Central memory CD4-positive, alpha-beta T cell (primary cell): ENCODE measurements at places on chromosomes 3 and 15.
A peak's percentile ranks its signal among the peaks of the same experiment; 100 is the strongest.

DNA sequence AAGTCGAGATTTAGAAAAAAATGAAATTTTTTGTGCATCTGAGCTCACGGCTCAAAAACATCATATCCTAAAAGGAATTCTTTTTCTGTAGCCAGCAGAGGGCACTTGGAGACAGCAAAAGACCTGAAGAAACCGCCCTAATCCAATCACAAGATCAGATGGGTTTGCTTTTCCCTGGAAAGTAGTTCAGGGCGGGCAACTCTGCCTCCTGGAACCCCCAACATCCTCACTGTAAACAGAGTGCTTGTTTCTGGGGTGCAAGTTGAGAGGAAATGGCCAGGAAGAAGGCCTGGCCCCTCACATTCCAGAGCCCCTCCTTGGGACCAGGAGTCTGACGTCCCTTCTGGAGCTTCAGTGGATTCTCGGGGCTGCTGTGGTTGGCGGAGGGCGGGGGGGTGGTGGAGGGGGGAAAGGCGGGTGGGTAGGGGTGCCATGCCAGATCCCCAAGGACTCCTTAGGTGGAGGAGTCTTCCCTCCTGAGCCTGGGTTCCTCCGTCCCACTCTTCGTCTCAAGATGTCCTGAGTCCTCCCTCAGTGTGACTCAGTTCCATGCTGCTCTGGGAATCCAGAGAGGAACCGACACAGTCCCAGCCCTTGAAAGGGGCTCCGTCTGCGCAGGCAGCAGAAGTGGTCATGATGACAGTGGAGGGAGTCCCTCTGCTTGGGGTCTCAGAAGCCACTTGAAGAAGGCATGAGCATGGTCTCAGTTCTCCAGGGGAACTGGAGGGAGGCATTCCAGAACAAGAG lies 35.9 kb downstream of the CCK start:
- DNase-seq = no peak

GRCh38 chr3:126954141-126954842 lies 28.6 kb upstream of the PLXNA1 start:
- DNase-seq = no peak

GRCh38 chr3:78642226-78643035 lies 1125.4 kb downstream of the ROBO1 start:
- no peak for DNase-seq

DNA sequence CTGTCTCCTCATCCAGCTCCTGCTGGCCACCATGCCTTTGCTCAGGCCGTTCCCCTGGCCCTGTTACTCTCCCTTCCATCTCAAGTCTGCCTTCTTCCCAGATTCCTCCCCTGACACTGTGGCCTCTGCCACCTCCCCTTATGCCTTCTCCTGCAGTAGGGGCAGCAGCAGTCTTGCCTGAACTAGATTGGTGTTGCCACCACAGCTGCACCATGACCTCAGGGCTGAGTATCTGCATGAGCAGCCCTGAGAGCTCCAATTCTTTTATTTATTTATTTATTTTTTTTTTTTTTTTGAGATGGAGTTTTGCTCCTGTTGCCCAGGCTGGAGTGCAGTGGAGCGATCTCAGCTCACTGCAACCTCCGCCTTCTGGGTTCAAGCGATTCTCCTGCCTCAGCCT lies 13.8 kb upstream of the CAMP start:
- no peak for DNase-seq

DNA sequence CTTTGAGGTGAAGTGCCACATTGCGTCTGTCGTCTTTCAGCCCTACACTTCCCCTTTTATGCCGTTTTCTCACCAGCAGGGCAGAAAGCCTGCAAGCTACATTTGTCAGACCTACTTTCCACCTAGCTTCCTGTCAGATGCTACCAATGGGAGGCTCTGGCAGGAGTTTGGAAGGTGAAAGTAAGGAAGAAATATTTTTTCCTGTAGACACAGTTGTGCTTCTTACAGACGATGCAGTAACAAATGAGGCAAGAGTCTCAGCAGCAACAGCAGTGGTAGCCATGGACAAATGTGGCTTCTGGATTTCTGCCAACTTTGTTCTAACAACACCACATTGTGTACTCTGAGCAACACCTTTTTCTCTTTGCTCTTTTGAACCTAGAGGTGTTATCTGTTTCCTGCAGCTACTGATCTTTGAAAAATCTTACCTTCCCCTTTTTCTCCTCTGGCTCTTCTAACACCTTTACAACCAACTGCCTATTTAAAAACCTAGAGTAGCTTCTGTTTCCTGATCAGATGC lies 70.6 kb upstream of the STT3B start:
- peak; percentile 84 for DNase-seq

DNA sequence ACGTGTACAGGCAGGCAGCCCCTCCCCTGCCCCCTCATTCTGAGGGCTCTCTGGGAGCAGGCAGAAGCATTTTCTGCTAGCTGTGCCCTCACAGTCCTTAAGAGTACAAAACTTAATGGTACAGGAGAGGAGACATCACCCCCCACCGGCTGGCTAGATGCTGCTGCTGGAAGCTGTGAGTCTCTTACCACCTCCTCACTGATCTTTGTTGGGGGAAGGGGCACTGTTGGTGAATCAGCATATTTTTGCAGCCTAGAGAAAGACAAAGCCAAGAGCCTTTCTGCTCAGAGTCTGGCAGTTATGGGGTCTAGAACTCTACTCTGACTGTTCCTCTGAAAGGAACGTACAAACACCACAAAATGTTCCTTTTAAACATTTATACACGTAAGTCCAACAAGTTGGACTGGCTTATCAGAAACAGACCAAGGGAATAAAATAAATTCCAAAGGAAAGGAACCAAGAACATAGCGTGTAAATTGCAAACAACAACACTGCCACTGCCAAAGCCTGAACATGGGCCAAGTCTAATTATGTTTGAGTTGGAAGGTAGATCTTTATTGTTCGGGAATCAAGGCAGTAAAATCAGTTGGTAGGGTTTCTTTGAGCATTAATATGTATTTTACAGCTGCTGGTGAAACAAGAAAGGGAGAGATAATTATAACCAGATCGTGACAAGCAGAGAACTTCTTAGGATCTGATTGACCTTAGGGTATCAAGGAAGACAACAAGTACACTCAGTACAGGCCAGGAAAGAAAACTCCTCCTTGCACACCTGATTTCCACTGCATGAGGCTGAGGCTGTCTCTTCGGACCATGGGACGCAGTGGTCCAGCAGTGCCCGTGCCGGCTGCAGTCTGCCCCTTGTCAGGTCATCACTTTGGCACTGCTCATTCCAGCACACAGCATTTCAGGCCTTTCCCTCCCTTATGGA lies 27.4 kb downstream of the CLK3 start:
- DNase-seq = no peak

GRCh38 chr15:40379853-40380252 lies 2.7 kb upstream of the KNSTRN start:
- no peak for DNase-seq

- no peak for DNase-seq
Observed at GRCh38 chr3:76352511-76353284, 567.3 kb upstream of the ZNF717 start.

DNA sequence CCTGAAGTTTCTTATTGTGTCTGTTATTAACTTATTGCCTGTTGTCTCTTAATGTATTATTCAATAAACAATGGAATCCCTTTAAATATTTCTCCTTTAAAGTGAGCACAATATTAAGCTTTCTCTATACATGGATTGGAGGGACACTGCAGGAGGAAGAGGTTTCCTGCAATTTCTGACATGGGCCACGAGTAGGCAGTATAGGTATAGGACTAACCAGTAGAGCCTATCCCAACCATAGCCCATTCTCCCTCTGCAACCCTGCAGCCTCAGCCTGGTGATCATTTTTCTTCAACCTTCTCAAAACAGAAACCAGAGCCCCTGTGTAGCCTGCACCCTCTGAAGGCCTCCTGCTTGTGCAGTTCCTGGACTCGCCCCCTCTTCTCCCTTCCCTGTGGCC lies 124.8 kb downstream of the NEK10 start:
- DNase-seq = no peak

DNA sequence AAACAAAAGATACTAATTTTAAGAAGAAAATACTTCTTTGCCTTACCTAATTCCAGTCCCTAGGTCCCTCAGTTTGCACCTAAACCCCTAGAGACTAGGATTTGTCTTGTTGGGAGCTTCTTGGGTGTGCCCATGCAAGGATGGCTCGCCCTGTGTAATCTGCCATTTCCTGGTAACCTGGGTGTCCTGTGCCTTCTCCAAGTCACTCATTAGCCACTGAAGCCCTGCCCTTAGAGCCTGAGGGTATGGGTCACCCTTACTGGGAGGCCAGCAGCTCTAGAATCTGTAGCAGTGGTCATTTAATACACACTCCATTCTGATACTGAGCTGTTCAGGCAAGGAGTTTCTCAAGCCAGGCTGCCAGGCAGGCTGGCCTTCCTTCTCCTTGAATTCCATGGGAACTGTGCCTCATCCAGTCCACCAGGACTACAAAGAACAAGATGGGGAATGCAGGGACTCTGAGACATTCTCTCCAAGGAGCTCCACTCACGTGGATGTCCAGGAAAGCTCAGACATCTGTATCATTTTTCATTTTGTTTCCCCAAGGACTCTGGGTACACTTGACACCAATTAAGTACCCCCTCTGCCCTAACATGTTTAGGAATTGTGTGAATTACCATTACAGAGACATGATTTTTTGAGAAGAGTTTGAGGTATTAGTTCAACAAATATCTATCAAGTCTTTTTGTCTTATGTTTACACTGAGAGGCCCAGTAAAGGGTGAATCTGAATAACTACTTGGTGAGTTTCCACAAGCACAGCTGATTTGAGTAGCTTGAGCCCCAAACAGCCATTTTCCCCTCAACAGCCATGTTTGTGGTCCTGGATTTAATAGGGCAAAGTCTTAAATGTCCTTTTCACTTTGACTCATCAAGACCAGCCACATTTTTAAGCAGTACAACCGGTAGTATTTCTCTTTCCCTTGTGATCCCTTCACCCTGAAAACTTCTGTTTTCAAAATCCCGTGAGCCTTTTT lies 52.6 kb downstream of the ARNT2 start:
- no peak for DNase-seq

DNA sequence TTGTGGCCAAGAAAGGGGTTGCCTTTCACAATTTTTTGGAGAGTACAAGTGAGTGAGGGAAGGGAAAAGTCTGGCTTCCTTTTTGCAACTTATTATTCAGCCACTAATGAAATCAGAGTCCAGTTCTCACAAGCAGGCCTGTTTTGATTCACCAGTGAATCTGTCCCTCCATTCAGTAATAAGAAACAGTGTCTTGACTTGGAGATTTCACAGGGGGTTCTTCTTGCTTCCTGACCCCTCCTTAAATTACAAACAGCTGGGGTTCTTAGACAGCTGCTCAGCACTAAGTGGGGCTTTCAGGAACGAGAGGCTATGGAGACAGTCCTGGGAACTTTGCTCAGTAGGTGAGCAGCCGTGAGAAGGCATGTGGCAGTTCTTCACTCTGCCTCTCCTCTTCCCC lies 24.5 kb downstream of the SEMA3G start:
- DNase-seq = no peak

DNA sequence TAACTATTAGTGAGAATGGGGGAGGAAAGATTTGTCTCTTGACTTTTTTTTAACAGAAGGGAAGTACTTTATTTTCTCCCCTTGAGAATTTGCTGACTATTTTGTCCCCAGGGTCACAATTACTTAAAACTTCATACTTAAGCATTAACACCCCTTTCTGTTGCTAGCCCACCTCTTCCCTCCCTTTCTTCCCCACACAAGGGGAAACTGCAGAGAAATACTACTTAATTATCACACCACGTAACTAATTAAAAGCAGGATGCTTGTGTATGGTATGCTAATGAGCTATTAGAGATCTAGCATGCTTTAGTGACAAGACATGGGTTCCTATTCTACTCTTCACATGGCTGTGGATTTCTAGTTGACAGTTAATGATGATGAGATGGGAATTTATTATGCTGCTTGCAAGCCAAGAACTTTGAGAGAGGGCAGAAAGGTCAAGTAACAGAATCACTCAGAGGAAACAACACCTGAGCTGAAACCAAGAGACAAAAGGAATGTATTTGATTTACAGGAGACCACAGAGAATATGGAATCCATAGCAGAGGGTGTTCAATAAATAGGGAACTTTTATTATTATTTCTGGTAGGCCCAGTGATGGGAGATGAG lies 179.2 kb downstream of the LSAMP start:
- no peak for DNase-seq

GRCh38 chr3:96214941-96215340 lies 599.5 kb upstream of the EPHA6 start:
- DNase-seq = no peak

- DNase-seq = no peak
Observed at GRCh38 chr15:68231102-68231818, 1.7 kb upstream of the CLN6 start.

DNA sequence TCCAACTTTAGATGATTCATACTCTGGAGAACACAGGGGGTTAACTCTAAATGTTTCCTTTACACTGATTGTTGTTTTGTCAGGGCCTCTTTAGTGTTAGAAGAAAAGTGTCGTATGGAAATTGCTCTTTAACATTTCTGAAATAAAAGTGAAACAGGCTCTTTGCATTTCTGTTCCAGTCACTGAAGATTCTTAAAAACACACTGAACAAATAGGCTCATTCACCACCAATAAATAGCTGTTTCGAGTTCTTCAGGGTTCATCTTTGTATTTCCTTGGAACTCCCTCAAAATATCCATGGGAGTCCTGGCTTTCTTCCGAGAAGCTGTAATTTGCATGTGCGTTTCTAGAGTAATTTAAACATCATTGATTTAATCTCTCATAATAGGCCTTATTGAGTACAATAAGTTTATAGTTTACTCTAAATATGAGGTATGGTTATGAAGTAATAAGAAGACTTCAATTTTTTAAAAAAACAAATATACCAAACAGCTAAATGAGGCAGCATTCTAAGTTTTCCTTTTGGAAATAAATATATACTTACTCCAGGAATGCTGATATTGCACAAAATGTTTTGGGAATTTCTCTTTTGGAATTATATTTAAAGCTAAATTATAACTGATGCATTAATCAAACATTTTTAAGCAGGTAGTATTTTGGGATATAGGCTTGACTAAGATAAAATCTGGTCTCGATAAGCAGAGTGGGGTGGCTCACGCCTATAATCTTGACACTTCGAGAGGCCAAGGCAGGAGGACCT lies 327.4 kb downstream of the EPHA3 start:
- no peak for DNase-seq

- no peak for DNase-seq
Observed at GRCh38 chr3:22474706-22475445, 723.9 kb upstream of the ZNF385D start.

DNA sequence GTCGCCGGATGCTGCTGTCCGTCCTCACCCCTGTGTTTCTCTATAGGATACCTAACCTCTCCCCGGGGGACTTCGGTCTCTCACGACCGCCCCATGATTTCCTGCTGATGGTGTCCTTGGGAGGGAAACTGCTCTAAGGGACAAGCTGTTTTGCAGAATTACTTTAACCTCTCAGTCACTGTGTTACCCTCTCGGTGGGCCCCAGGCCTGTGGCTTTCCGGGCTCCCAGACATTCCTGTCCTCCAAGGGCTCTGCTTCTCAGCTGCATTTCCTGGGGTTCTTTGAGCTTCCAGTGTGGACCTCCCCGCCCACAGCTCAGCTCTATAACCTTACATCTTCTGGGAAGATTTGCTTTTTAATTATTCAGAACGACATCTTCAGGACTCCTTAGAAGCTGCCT lies 40.9 kb downstream of the CHST2 start:
- no peak for DNase-seq
